ENCODE measurements at places on chromosomes 2 and 18.

GRCh38 chr2:124254621-124255020 is 229.5 kb downstream of the CNTNAP5 start:
- no peak for DNase-seq

GRCh38 chr18:70207181-70207580 is 1.7 kb upstream of the RTTN start:
- no peak for DNase-seq

DNA sequence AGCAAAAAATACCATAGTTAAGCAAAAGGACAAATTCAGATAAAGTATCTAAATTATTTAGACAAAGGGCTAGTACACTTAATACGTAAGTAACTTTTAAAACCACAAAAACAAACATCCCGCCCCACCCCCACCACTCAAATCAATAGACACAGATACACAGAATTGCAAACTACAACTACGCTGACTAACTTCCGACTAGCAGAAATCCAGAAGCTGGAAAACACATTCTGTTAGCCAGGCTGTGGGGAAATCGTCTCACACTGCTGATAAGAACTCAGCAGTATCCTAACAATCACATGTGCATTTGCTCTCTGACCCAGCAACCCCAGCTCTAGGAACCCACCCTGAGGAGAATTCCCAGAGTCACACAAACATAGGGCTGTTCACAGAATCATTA is 16.6 kb downstream of the FAM168B start:
- DNase-seq: no peak

- no peak for DNase-seq
Measured at GRCh38 chr2:33335516-33335915, 140.9 kb upstream of the RASGRP3 start.

GRCh38 chr2:34547340-34547739 is 948.2 kb upstream of the FAM98A start:
- DNase-seq: no peak
